ENCODE measurements at places on chromosomes 13 and 19.

DNA sequence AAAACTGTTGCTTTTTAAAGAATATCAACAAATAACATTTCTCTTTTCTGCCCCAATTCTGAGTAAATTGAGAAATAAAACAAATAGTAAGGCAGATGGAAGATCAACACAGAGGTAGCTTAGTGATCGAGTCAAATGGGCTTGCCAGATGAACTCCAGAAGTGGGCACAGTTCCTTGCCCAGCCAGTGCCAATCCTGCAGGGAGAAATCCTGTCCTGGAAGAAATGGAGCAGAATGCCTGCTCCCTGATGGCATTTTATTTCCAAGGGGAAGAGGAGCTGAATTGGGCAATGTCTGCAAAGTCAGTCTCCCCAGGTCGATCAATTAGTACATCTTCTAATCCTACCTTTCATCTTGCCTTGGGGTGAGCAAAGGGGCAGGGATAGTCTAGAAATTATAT, 225.3 kb downstream of the NHLRC3 start:
- no peak for DNase-seq

GRCh38 chr19:15843203-15843893, 27.9 kb upstream of the OR10H1 start:
- DNase-seq, result no peak

- DNase-seq, result no peak
Observed at GRCh38 chr19:45553464-45553863, 31.1 kb downstream of the OPA3 start.

- peak; percentile 24 for DNase-seq
Observed at GRCh38 chr13:110562036-110562597, 595 bp upstream of the RAB20 start.

DNA sequence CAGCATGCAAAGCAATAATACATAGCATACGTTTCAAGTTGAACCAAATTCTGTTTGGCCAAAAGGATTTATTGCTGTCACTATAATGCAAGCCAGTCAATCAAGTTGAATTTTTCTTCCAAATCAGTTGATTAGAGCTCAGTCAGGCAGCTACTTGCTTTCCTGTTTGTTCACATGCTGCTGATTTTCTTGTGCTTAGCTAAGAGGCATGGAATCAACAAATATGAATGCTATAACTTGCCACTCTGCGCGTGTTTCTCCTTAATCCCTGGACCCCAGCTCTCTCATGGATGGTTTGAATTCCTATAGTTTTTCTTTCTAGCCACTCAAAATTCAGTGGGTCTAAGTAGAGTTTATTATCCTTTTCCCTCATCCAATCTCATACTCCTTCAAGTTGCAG, 311.3 kb downstream of the KLF5 start:
- no peak for DNase-seq

- no peak for DNase-seq
Observed at GRCh38 chr19:9839415-9839814, 4.3 kb downstream of the PIN1 start.

- DNase-seq, result no peak
Observed at GRCh38 chr13:80400865-80401426, 60.0 kb upstream of the SPRY2 start.

- DNase-seq, result no peak
Observed at GRCh38 chr13:21071924-21072323, 10.5 kb upstream of the LATS2 start.

- no peak for DNase-seq
Observed at GRCh38 chr19:46409191-46409590, 4.2 kb downstream of the CCDC8 start.

- no peak for DNase-seq
Observed at GRCh38 chr13:73962284-73962683, 171.9 kb downstream of the KLF12 start.

GRCh38 chr13:91825516-91825915, 427.1 kb downstream of the GPC5 start:
- no peak for DNase-seq

DNA sequence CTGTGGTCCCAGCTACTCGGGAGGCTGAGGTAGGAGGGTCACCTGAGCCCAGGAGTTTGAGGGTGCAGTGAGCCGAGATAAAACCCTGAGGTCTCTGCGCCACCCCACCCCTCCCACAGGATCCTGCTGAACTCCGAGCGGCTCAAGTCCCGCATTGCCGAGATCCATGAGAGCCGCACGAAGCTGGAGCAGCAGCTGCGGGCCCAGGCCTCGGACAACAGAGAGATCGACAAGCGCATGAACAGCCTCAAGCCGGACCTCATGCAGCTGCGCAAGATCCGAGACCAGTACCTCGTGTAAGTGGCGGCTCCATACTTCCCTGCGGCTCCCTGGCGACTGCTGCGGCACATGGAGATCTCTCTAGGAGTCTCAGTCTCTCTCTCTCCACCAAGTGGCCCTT, 6.6 kb upstream of the IFI30 start:
- DNase-seq, result no peak

- no peak for DNase-seq
Observed at GRCh38 chr13:21889651-21890050, 218.8 kb downstream of the FGF9 start.

- DNase-seq, result no peak
Observed at GRCh38 chr13:47004540-47004939, 107.7 kb upstream of the HTR2A start.

DNA sequence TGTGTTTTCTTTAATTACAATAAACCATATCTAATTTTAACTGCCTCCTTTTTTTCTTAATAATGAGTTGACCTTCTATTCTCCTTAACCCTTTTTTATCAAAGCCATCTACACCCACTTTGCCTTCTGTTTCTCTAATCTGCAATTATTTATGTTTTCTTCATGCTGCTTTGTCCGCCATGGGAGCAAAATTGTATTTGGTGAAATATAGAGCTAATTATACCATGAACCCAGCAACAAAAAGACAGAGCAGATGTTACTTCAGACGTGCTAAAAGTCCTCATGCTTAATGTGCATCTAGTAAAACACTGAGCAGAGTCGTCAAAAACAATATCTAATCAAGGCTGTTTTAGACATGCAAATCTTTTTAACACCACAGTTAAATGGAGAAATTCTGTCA, 264.7 kb downstream of the DACH1 start:
- no peak for DNase-seq

- DNase-seq, result no peak
Observed at GRCh38 chr19:47509973-47510372, 4.9 kb downstream of the NAPA start.

DNA sequence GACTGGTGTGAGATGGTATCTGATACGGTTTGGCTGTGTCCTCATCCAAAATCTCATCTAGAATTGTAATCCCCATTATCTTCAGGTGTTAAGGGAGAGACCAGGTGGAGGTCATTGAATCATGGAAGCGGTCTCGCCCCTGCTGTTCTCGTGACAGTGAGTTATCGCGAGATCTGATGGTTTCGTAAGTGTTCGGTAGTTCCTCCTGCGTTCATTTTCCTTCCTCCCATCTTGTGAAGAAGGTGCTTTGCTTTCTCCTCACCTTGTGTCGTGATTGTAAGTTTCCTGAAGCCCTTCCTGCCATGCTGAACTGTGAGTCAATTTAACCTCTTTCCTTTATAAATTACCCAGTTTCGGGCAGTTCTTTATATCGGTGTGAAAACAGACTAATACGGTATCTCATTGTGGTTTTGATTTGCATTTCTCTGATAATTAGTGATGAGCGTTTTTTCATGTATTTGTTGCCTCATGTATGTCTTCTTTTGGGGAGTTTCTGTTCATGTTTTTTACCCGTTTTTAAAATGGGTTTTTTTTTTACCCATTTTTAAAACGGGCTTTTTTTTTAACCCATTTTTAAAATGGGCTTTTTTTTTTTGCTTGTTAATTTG, 102.8 kb upstream of the SLC10A2 start:
- DNase-seq, result no peak

GRCh38 chr13:26011996-26012821, 39.6 kb downstream of the SHISA2 start:
- DNase-seq, result no peak

DNA sequence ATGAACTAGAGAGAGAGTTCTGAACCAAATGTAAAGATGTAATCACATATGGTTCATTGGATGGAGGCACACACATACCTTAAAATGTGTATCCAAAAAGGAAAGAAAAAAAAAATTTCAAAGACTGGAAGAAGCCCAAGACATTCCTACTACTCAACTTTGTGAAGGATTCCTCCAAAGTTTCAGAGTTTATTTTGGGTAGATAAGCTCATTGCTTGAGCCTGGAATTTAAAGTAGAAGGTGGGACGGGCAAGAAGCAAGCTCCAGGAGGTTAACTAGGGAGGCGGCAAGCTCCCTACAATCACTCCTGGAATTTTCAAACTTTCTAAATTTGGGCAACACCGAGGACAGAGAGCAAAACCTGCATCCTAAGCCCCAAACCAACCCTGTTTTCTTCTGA, 1.9 kb downstream of the TSHZ3 start:
- DNase-seq, result no peak

DNA sequence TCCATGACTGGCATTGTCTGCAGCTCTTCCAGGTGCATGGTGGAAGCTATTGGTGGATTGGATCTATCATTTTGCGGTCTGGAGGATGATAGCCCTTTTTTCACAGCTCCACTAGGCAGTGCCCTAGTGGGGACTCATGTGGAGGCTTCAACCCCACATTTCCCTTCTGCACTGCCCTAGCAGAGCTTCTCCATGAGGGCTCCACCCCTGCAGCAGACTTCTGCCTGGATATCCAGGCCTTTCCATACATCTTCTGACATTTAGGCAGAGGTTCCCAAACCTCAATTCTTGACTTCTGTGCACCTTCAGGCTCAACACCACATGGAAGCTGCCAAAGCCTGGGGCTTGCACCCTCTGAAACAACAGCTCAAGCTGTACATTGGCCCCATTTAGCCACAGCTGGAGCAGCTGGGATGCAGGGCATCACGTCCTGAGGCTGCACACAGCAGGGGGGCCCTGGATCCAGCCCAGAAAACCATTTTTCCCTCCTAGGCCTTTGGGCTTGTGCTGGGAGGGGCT, 800.2 kb upstream of the MIR17HG start:
- no peak for DNase-seq

DNA sequence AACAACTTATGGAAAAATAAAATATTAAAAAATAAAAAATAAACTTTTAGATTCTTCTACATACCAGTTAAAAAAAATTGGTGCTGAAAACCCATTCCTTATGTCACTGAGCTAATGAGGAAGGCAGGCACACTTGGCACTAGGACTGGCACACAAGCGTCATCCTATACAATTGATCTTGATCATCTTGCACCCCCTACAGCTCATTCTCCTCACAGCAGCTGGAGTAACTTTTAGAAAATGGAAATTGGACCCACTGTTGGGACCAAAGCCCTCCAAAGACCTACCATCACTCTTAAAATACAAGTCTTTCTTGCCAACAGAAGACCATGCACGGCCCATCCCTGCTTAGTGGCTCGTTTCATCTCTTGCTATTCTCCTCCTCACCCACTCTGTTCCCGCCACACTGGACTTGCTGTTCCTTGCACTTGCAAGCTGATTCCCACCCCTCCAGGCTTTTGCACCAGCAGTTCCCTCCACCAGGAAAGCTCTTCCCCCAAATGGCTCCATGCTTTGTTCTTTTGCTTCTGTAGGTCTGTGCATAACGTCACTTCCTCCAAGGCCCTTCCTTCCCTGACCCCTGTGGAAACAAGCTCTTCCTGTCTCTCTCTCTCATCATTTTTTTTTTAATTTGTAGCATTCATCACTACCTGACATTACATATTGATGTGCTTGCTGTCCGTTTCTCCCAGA, 11.6 kb downstream of the CTU1 start:
- DNase-seq, result no peak

DNA sequence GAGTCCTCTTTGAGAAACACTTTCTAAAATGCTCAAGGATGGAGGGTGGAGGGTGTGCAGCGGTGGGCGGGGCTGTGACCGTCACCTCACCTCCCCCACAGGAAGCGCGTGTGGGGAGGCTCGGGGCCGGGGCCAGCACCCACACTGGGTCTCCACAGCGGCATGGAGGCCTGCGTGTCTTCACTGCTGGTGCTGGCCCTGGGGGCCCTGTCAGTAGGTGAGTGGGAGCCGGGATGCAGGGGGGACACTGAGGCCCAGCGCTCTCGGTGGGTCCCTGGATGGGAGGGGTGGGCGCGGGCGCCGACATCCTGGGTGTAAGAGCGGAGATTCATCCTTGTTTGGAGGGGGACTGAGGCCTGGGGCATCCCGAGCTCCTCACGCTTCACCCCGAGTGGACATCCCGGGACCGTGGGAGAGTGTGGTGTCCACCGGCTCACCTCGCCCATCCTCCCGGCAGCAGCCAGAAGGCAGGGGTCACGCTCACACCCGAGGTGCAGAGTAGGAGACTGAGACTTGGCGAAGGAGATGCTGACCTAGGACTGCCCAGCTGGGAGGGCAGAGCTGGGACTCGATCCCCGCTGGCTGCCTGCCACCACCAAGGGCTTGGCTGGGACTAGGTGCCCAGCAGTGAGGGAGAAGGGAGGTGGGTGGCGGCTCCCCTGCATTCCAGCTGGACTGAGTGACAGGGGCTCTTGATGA, at the start of gene GZMM:
TSS of gene GZMM (plus strand) at position 144 of the 699 bp plus-strand sequence. CDS start at position 163, 19 bp downstream.
- no peak for DNase-seq

- DNase-seq, result no peak
Observed at GRCh38 chr13:20609145-20609544, 42.2 kb downstream of the IFT88 start.

DNA sequence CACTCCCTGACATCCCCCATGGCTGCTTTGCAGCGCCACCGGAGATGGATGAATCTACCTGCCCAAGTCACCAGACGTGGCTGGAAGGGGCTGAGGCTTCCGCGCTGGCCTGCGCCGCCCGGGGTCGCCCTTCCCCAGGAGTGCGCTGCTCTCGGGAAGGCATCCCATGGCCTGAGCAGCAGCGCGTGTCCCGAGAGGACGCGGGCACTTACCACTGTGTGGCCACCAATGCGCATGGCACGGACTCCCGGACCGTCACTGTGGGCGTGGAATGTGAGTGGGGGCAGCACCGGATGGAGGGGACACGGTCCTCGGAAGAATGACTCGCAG, 4.6 kb downstream of the ICAM5 start:
- DNase-seq, result no peak

DNA sequence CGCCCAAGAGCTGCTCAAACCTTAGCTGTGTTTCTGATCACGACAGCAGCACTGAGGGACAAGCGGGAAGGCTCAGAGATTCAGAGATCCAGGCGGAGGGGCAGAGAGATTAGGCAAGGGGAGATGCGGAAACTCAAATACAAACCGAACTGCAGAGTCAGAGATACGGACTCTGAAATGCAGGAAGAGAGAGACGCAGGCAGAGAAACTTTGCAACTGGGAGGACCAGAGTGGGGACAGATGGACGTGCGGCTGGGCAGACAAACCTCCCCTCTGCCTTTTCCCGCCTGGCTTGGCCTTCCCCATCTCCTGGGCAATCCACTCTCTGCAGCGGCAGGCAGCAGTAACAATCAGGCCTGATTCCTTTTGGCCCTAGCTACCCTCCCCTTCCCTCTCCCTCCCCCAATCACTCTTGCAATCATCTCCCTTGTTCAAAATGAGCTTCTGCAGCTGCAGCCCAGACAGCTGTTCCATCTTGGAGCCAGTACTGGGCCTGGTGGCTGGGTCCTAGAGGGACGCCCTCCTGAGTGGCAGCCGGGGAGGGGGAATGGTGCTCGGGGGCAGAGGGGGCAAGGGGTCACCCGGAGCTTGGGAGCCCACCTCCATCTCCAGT, 29.7 kb downstream of the OLFM2 start:
- no peak for DNase-seq

GRCh38 chr13:43061496-43062280, 38.3 kb downstream of the DNAJC15 start:
- DNase-seq, result no peak

GRCh38 chr19:39352381-39353255, 10.4 kb downstream of the SAMD4B start:
- peak; percentile 23 for DNase-seq

GRCh38 chr13:109684824-109685202, 101.6 kb downstream of the IRS2 start:
- no peak for DNase-seq
